ENCODE measurements at places on chromosomes 2 and 18.

GRCh38 chr2:96501886-96502810, 3.0 kb downstream of the NEURL3 start:
- DNase-seq: no peak

- DNase-seq: peak; percentile 3
These were observed 23.4 kb downstream of the ADRA2B start for GRCh38 chr2:96092951-96093350.

DNA sequence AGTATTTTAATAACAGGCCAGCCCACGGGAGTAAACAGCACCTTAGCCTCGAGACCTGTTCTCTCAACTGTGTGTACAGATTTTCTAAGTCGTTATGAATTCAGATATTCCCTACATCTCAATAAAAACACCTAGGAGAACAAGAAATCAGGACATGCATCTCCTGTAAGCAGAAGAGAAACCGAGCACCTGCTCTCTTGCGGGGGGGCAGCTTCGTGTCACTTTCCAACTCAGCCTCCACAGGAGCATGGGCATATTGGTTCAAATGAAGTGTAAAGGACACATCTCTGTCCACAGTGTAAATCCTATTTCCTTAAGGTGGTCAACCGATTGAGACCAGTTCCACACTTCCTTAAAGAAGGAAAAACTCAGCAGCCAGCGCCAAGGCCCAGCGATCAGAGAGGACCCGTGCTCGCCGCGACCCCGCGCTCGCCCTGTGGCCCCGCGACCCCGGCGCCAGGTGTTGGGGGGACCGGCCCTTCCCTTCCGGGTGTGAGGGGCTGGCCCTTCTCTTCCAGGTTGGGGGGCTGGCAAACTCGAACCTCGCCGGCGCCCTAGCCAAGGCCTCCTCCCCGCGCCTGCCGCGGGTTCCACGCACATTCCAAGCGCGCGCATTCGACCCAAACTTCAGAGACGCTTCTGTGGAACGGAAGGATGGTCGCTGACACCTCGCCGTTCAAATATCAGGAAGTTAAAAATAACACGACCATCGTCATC, 652 bp downstream of the SH3YL1 start:
- no peak for DNase-seq

- no peak for DNase-seq
These were observed 48.8 kb upstream of the LPIN2 start for GRCh38 chr18:3061581-3062312.

- no peak for DNase-seq
These were observed 38.2 kb upstream of the MGAT4A start for GRCh38 chr2:98769114-98769476.

DNA sequence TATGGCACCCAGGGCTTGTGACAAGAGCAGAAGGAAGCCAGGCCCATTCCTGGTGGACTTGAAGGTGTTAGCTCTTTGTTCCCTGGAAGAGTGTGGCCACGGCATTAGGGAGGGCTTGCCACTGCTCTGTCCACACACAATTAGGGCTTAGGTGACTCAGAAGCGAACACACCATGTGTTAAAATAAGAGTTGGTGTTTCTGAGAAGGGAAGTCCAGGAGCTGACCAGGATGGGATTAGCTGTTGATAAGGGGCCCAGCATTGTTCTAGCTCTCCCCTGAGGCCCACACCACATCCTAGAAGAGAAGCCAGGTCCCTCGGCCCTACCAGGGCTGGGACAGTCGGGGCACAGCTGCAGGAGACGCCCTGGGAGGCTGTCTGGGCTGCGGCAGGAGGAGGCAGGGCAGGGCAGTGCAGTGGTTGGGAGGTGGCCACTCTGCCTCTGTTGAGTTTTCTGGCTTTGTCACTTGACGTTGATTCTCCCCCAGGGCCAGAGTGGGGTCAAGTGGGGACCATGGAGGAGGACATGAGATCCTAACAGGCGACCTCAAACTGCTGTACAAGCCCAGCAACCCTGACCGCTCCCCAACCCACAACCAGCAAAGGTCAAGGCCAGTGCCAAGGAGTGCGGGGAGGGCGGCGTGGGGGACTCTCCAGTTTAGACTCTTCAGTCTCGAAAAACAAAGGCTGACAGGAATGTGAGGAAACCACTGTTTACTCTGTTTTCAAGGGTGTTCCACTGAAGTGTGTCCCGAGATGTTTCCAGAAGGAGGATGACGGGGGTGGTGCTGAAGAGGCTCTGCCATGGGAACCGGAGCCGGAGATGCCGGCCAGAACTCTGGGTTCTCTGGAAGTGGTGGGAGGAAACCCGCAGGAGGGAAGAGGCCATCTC, 16.8 kb downstream of the GNLY start:
- DNase-seq: no peak

Data from AG20443 (cell line).